ENCODE measurements at places on chromosomes 6 and 20.

- no peaks in the 10 kb centered on the region for H3K27me3 ChIP-seq
- no peak for DNase-seq
- H3K36me3 ChIP-seq, result no peaks in the 10 kb centered on the region
- H3K4me1 ChIP-seq, result no peaks in the 10 kb centered on the region
- no peak overlapping the region for H3K4me3 ChIP-seq
- H3K27ac ChIP-seq, result no peak overlapping the region
Measured at GRCh38 chr6:126147291-126147815, 161.0 kb downstream of the TRMT11 start.

DNA sequence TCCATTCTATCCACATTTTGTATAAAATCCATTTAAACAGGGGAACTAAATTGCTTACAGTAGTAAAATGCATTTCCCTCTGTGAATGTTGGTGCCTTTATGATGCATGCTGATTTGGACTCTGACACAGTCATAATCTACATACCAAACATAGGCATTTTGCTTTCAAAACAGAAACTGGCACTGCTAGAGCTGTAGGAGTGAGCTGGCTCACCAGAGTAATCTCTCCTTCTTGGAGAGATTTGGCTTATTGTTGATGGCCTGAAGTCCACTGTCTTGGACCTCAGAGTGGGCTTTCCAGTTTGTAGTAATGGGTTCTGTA lies 363.2 kb upstream of the FLRT3 start:
- no peaks in the 10 kb centered on the region for H3K36me3 ChIP-seq
- H3K27ac ChIP-seq, result no peak overlapping the region
- DNase-seq, result no peak
- no peak overlapping the region for H3K4me3 ChIP-seq
- H3K4me1 ChIP-seq, result no peaks in the 10 kb centered on the region
- H3K27me3 ChIP-seq, result no peaks in the 10 kb centered on the region

GRCh38 chr6:143183666-143184065 lies 123.0 kb downstream of the AIG1 start:
- H3K36me3 ChIP-seq, result no peaks in the 10 kb centered on the region
- H3K4me3 ChIP-seq, result no peak overlapping the region
- no peak for DNase-seq
- H3K4me1 ChIP-seq, result no peaks in the 10 kb centered on the region
- no peak overlapping the region for H3K27ac ChIP-seq

DNA sequence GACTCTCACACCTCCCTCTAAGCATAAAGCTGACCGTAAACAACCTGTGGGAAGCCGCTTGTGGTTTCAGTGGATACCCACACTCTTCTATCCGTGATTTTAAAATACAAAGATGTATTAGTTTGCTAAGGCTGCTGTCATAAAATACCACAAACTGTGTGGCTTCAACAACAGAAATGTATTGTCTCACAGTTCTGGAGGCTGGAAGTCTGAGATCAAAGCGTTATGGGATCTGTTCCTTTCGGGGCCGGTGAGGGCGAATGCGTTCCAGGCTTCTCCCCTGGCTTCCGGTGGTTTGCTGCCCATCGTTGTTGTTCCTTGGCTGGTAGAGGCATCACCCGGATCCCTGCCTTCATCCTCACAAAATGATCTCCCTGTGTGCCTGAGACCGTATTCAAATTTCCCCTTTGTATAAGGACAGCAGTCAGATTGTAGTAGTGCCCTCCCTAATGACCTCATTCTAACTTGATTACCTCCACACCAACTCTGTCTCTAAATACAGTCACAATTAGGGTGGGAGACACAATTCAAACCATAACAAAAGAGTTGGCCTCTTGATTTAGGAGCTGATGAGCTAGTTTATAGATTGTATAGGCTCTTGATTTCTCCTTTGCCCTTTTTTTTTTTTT lies 210.6 kb upstream of the SOX4 start:
- DNase-seq, result no peak
- no peak overlapping the region for H3K4me3 ChIP-seq

GRCh38 chr6:73400656-73401055 lies 6.0 kb downstream of the DDX43 start:
- H3K4me1 ChIP-seq, result no peaks in the 10 kb centered on the region
- no peak overlapping the region for H3K4me3 ChIP-seq
- no peak overlapping the region for H3K27ac ChIP-seq
- no peak for DNase-seq
- no peaks in the 10 kb centered on the region for H3K27me3 ChIP-seq
- H3K36me3 ChIP-seq, result no peaks in the 10 kb centered on the region

- H3K4me3 ChIP-seq, result no peak overlapping the region
- H3K27ac ChIP-seq, result peak overlapping the region; percentile 99
- peaks cover 91% of the 10 kb centered on the region for H3K4me1 ChIP-seq
Measured at GRCh38 chr20:36466089-36466488, 75.2 kb upstream of the MYL9 start.

GRCh38 chr6:111522393-111523020 lies 39.5 kb upstream of the REV3L start:
- peak overlapping the region; percentile 38 for H3K27ac ChIP-seq
- H3K4me1 ChIP-seq, result peaks cover 21% of the 10 kb centered on the region
- H3K27me3 ChIP-seq, result no peaks in the 10 kb centered on the region
- H3K4me3 ChIP-seq, result no peak overlapping the region

GRCh38 chr6:31888276-31889258 lies 8.9 kb downstream of the EHMT2 start:
- no peaks in the 10 kb centered on the region for H3K27me3 ChIP-seq
- H3K27ac ChIP-seq, result no peak overlapping the region
- DNase-seq, result peak; percentile 89

DNA sequence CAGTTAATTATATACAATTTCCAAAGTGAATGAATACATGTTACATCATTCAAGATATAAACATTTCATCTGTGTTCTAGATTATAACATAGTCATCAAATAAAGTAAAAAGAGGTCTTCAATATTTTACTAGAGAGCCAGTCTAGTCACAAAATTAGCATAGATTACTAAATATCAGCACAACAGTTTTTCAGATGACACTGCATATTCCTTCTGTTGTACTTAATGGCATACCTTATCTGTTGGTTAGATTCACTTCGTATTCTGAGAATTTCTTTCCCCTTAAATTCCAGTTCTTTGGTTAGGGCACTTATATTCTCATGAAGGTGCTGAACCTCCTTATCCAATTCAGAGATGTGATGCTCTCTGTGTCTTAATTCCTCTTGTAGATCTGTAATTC lies 39.8 kb upstream of the MCM9 start:
- H3K27ac ChIP-seq, result no peak overlapping the region
- no peaks in the 10 kb centered on the region for H3K27me3 ChIP-seq
- H3K4me1 ChIP-seq, result no peaks in the 10 kb centered on the region
- no peak overlapping the region for H3K4me3 ChIP-seq
- H3K36me3 ChIP-seq, result no peaks in the 10 kb centered on the region
- DNase-seq, result no peak

GRCh38 chr20:50447102-50447804 lies 62.9 kb upstream of the PTPN1 start:
- no peak for DNase-seq
- H3K4me3 ChIP-seq, result no peak overlapping the region
- no peak overlapping the region for H3K27ac ChIP-seq
- H3K36me3 ChIP-seq, result no peaks in the 10 kb centered on the region
- no peaks in the 10 kb centered on the region for H3K27me3 ChIP-seq

All from vagina (tissue), 2 donors.